ENCODE measurements at places on chromosomes 7 and 10.

- no peak for DNase-seq
Observed at GRCh38 chr7:8536431-8536830, 103.0 kb downstream of the NXPH1 start.

- no peak for DNase-seq
Observed at GRCh38 chr7:24500599-24500998, 72.7 kb upstream of the PALS2 start.

- DNase-seq = no peak
Observed at GRCh38 chr7:152402384-152403250, 33.2 kb downstream of the KMT2C start.

GRCh38 chr10:110503528-110504110, 5.9 kb downstream of the DUSP5 start:
- no peak for DNase-seq

- DNase-seq = no peak
Observed at GRCh38 chr10:80540981-80541750, 3.5 kb downstream of the SH2D4B start.

Data from stimulated activated CD4-positive, alpha-beta T cell treated with anti-CD3 and anti-CD28 coated beads, Interleukin-4, amount 100 ng/mL, for 1 hour (primary cell).